ENCODE measurements at places on chromosomes 3 and 15.

DNA sequence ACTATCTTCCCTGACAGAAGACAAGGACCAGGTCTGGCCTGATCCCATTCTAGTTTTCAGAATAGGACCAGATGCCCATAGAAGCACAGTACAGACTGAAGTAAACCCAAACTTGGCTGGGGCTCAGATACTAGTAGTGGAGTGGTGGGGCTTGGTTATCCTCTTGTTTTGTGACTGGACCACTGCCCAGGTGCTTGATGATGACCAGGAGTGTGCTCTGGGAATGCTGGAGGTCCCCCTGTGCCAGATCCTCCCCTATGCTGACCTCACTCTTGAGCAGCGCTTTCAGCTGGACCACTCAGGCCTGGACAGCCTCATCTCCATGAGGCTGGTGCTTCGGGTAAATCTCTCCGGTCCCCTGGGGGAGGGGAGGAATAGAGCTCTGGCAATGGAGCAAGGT, 36.3 kb downstream of the ESYT3 start:
- no peak for DNase-seq

DNA sequence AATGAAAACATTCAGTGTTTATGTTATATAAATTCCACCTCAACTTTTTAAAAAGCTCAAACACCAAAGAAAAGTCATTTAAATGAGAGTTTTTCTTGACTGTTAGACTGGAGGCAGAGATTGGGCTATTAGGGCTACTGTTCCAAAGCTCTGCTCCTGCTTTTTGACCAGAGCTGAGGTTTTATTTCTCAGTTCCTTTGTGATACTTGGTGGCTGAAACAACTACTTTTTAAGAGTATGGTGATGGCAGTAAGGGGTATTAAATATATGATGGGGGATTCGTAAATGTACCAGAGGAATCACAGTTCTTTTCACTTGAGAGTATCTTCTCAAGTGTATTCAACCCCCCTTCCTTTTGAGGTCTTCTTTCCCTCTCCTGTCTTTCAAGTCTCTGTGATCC, 186.1 kb upstream of the CGNL1 start:
- DNase-seq: no peak

DNA sequence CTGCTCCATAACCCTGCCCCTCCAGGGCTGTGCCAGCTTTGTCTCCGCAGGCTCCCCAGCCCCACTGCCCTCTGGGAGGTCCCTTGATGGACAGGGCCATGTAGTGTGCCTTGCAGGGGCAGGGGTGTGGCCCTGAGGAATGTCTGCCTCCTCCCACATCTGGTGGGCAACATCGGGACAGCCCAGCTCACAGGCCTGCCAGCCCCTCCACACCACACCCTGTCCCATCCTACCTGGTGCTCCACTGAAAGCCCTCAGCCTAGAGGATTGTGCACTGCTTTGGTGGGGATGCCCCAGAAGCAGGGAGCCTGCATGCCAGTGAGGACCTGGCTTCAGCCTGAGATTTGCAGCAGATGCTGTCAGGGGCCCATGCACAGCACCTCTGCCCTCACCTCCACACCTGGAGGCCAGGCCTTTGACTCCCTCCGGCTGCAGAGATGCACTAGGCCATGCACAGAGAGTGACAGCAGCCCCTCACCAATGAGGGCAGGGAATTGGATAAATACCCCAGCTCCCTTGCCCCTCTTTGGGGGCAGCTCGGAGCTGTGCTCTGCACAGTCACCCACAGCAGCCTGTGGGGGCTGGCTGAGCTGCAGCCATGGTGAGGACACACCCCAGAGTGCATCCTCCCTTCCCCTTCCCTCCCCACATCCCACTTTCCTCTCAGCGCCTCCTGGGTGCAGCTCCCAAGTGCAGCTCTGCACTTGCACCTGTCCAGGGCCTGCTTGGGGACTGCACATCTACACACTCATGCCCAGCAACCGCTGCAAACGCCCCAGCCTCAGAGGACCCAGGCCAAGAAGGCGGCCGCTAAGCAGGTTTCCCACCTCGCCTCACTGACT, 2.7 kb downstream of the C3orf22 start:
- no peak for DNase-seq

- DNase-seq: no peak
These were observed 310.6 kb downstream of the NLGN1 start for GRCh38 chr3:173708191-173708590.

GRCh38 chr15:28975766-28976179, 90.0 kb downstream of the APBA2 start:
- no peak for DNase-seq

- no peak for DNase-seq
These were observed 103.1 kb upstream of the ATP11B start for GRCh38 chr3:182690172-182690571.

DNA sequence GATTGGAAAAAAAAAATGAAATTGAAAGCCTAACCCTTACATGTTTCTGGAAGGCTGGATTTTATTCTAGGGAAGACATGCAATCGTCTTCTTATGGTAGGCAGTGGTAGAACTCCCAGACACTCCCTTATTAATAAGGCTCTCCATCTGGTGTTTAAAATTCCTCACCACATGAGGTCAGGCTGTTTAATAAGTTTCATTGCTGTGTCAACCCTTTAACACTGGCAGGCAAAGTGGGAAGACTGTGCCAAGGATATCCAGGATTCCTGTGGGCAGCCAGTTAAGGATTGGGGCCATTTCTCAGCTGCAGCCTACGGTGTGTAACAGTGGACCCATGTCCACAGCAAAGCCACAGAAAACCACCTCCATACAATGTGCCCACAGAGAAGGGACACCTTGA, 225.5 kb upstream of the CHRM5 start:
- no peak for DNase-seq

GRCh38 chr15:55250941-55251340, 38.7 kb downstream of the RAB27A start:
- DNase-seq: no peak

DNA sequence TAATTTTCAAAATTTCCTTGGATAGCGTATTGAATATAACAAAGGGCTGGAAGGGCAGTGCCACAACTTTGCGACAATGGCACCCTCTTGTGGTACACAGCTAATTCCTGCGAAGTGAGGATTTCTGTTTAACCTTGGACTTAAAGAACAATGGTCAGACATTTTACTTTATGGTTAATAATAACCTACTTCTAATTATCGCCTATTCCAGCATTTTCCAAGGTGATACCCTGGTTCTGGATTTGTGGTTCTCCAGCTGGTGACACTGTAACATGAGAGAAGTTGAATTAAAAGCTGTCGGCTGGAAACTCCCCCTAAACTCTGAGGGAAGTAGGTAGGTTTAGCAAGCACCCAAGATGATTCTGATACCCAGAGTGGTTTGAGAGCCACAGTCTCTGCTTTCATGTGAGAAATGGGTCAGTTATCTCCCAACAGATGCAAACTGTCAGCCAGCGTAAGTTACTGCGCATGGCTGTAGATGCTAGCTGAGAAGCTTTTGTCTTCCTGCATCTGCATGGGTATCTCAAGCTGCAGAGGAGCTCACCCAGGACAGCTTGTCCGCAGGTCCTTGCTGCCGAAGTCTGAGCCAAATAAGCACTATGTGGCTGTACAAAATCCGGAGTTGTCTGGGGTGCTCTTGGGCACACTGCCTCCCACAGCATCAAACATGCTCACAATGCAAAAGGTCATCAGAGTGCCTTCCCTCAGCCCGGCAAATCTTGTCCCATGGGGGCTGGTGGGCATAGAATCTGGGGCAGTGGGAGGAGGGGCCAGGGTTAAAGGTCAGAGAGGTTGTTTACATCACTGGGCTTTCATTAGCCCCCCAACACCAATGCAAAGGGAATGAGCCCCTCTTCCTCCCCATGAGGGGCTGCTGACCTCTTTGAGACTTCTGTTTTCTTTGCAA, 6.6 kb upstream of the CHSY1 start:
- no peak for DNase-seq

- DNase-seq: no peak
These were observed 19.8 kb upstream of the CHCHD6 start for GRCh38 chr3:126684218-126684751.

- DNase-seq: no peak
These were observed 46.7 kb downstream of the UBE3A start for GRCh38 chr15:25391971-25392721.

GRCh38 chr3:17087509-17087908, 202.8 kb downstream of the PLCL2 start:
- no peak for DNase-seq

- no peak for DNase-seq
These were observed 5.3 kb downstream of the P2RY12 start for GRCh38 chr3:151379083-151379734.

DNA sequence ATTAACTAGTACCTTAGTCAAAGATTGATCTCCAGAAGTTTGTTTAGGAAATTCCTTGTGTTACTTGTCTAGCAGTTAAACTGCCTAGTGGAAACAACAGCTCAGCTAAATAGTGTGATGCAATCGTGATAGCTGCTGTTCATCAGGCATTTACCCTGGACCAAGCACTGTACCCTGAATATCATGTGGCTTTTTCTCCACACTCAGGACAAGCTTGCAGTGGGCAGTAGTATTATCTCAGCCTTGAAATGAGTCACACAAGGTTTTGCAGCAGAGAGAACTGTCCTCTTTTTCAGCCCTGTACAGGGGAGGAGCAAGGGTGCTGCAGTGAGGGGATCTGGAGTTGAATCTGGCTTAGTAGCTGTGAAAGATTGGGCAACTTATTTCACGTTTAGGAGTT, 208.4 kb downstream of the TP63 start:
- no peak for DNase-seq

DNA sequence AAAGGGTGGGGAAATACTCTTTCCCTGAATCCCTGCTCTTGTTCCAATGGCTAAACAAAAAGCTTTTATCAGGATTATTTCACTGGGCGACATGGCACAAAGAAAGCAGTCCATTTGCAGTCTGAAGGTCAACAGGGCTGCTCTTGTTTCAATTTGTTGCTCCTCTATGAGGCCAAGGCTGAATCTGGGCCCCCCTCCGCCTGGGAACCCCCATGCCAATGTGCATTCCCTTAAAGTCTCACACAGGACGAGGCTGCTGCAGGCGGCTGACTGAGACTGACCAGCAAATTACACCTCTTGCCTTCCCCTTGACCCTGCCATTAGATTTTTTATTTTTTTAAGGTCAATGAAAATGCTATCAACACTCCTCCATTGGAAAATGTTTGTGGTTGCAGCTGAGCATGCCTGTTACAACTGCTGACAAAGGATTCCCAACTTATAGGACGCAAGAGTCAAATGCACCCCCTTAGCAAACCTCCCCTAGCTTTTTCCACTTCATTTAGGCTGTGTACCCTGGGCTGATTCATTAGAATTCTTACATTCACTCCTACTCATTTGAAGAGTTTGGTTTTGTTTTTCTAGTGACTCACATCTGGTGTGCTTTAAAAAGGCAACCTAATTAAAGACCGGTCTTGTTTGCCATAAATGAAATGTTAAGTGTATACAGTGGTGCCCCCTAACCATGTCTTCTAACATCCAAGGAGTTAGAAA, 60.8 kb upstream of the ARHGEF3 start:
- no peak for DNase-seq

GRCh38 chr3:190862209-190863118, at the start of gene GMNC:
Gene GMNC, minus strand, starts transcription at chr3:190862694. Its CDS starts 79 bp downstream, at chr3:190862615.
- peak; percentile 14 for DNase-seq

DNA sequence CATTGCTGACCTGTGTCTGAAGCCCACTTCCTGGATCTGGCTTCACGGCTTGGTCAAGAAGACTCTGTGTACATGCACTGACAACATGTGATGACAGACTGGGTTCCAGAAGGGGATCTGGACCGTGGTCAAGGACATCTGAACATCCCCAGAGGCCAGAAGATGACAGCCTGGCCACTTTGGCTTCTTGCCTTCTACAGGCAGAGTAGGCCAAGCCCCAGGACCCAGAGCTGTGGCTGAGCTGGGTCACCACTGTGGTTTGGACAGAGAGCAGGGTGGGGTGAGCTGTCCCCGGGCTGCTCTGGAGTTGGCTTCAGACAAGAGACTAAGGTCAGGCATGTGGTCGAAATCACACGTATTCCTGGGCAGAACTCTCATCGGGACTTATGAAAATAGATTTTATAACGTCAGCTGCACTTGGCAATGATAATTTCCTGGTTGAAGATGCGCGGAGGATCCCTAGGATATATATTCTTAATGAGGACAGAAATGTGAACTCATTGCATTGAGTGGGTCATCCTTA, 114.1 kb upstream of the FRMD4B start:
- no peak for DNase-seq

DNA sequence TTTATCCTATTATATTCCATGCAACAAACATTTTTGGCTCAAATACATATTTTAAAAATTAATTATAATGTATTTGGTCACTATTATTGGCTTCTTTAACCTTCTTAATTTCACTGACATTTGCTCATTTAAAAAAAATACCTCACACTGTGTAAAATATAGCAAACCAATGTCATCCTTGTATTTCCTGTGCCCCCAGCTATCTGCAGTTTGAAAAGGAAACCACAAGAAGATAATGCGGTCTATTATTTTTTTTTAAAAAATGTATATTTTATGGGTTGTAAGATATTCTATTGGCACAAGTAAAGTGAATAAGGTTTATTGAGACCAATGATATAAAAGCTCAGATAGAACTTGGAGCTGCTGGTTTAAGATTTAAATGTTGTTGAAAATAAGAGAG, 904.2 kb downstream of the SI start:
- DNase-seq: no peak

GRCh38 chr15:40911141-40911540, 16.9 kb downstream of the VPS18 start:
- DNase-seq: no peak

DNA sequence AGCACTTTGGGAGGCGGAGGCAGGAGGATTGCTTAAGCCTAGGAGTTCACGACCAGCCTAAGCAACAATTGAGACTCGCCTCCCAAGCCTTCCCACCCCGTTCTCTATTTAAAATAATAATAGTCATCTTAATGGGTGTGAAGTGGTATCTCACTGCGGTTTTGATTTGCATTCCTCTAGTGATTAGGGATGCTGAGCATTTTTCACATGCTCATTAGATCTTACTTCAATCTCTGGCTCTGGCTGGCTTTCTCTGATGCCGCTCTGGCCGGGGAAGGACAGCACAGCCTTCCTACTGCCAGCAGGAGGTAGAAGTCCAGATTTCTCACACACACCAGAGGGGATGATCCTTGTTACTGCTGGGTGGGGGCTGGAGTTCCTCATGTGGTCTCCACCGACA, 7.4 kb upstream of the EIF4A2 start:
- no peak for DNase-seq

GRCh38 chr3:115598216-115598615, 25.1 kb upstream of the GAP43 start:
- no peak for DNase-seq

DNA sequence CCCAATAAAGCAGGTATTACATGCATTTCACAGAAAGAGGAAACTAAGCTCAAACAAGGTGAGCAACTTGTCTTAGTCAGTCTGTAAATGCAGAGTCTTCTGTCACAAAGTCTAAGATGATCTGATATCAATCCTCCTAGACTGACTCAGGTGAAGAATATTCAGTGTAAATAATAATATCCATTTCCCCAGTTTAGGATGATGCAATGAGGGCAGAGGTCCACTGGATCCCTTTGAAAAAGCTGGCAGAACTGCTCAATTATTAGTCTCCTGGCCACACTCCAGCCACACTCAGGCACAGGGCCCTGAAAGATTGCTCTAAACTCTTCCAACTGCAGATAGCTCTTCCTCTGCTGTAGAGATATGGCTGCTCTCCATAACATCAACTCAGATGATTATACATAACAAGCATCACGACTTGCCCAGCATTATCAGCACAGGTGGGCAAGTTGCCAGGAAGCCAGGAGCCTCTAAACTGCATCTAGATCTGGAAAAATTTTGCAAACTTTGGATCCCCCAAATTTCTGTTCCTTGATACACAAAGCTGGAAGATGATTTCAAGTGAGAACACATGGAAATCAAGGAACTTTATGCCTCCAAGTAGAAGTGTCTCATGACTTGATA, 129.8 kb upstream of the CPNE4 start:
- DNase-seq: no peak
